HCT116 (cell line): ENCODE measurements at places on chromosomes 11 and 22. TPM values are rescaled to one million over a fixed set of nuclear protein-coding genes. Genes with fewer than 3 reads are reported as not detected.

DNA sequence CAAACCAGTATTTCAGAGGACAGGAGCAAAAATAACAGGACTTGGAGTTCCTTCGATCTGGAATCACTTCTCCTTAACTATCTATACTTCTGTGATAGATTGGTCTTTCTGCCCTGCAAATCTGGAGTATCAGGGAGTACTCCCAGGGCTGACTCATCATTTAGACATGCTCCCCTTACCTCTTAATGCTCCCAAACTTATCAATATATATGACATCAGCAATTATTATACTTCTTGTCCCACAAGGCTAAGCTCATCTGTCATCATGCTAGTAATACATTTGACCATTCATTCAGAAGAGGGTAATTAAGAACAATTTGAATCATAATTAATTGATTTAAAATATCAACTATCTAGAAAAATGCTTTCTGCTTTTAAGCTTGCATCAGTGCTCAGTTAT lies 163.8 kb downstream of the SWAP70 start:
- no peaks in the 10 kb centered on the region for H3K27me3 ChIP-seq
- H3K4me1 ChIP-seq, result no peaks in the 10 kb centered on the region

DNA sequence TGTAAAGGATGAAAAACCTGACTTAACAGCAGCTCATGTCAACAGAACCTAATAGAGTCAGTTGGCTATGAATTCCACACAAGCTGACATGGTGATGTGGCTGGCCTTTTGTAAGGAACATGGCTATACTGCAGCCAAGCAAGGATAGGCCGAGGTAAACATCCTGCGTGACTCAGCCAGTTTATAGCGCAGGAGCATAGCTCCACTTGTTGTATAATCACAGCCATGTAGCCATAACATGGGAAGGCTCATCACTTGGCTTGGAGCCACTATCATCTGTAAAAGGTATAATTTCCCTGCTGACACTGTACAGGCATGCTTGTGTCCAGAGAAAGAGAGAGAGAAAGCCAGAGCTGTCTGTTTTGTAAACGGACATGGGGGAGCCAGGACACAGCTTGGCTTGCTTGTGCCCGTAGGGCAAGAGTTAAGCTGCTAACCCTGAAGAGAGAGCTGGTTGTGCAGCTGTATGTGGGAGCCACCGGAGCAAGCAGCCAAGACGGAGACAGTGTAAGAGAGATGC lies 104.4 kb upstream of the PLET1 start:
- H3K27ac ChIP-seq, result no peak overlapping the region
- H3K27me3 ChIP-seq, result no peaks in the 10 kb centered on the region
- DNase-seq, result no peak
- H3K4me1 ChIP-seq, result no peaks in the 10 kb centered on the region

DNA sequence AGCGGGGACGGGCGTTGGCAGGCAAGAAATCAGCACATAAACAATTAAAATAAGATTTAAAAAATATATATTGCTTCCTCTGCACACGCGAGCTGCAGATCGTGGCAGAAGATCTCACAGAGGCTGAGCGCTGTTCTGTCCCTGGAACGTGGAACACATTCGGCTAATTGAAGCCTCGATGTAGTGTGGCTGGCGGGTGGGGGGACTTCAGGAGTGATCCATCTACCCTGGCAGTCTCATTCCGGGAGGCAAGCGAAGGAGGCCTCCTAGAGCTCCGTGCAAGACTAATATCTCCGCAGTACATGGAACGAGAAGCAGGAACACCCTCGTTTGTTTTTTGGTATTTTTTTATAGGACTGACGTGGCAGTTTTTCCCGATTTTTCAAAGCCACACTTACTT lies 402.4 kb downstream of the MN1 start:
- H3K27ac ChIP-seq, result no peak overlapping the region
- peaks cover 31% of the 10 kb centered on the region for H3K27me3 ChIP-seq
- DNase-seq, result no peak
- no peak overlapping the region for H3K4me3 ChIP-seq
- no peaks in the 10 kb centered on the region for H3K4me1 ChIP-seq
- no peaks in the 10 kb centered on the region for H3K36me3 ChIP-seq

Gene MS4A6E
- total RNA-seq, result not detected

GRCh38 chr11:121358760-121359159 lies 66.2 kb downstream of the SC5D start:
- DNase-seq, result no peak
- H3K4me1 ChIP-seq, result no peaks in the 10 kb centered on the region
- H3K27me3 ChIP-seq, result no peaks in the 10 kb centered on the region; the same call in 1 of the 2 replicates
- no peak overlapping the region for H3K4me3 ChIP-seq
- H3K27ac ChIP-seq, result no peak overlapping the region
- no peaks in the 10 kb centered on the region for H3K36me3 ChIP-seq

DNA sequence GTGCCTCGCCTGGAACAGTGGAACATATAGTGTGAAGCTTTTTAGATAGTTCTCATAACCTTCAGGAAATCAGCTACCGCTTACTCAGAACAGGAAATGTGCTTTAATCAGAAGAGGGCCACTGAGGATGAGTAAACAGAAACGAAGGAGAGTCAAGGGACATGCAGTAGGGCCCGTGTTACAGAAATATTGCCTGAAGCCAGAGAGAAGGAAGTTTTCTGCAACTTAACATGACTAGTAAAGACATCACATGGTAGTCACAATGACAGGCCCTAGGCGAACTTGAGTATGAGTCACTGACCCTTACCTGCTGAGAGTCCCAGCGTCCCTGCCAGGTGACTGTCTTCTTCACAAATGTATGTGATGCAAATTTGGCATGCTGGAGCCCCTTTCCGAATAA lies 39.4 kb downstream of the CARD18 start:
- no peak for DNase-seq
- H3K4me3 ChIP-seq, result no peak overlapping the region
- no peaks in the 10 kb centered on the region for H3K27me3 ChIP-seq
- no peaks in the 10 kb centered on the region for H3K36me3 ChIP-seq
- no peaks in the 10 kb centered on the region for H3K4me1 ChIP-seq

- DNase-seq, result no peak
- no peak overlapping the region for H3K4me3 ChIP-seq
- H3K36me3 ChIP-seq, result no peaks in the 10 kb centered on the region
- no peak overlapping the region for H3K27ac ChIP-seq
- no peaks in the 10 kb centered on the region for H3K4me1 ChIP-seq
These were observed 5.0 kb downstream of the TUB start for GRCh38 chr11:8086001-8086479.

DNA sequence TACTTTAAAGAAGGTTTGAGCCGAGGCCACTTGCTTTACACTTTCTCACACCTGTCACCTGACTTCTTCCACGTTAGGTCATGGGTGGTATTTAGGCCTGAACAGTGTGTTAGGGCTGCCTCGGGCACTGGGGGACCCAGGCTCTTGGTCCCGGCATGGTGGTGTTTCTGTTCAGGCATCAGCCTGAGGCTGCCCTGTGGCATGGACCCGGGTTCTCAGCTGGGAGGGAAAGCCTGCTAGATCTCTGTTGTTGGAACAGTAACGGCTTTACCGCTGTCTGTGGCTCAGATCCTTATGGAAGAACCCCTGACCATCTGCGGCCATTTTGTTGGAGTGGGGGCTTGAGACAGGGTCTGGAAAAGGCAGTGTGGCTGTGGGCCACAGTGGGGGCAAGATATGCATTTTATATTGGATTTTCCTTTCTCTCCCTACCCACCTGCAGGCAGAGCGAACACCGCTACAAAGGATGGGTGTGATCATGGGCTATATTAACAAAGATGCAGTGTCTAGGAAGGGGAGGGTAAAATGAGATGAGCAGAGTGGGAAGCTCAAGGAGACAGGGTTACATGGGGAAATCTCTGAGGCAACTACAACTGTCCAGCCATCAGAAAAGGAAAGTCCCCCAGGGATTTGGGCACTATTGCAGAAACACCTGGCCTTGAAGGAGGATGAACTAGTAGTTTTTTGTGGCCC lies 1.6 kb upstream of the KCNJ11 start:
- DNase-seq, result no peak
- peak overlapping the region; percentile 58 for H3K4me3 ChIP-seq
- H3K27ac ChIP-seq, result no peak overlapping the region
- H3K36me3 ChIP-seq, result no peaks in the 10 kb centered on the region
- no peaks in the 10 kb centered on the region; the same call in 1 of the 2 replicates for H3K4me1 ChIP-seq
